ENCODE measurements at places on chromosomes 11 and 22.
A peak's percentile ranks its signal among the peaks of the same experiment; 100 is the strongest.

GRCh38 chr22:40156001-40156516 lies 21.7 kb upstream of the TNRC6B start:
- no peak for DNase-seq

DNA sequence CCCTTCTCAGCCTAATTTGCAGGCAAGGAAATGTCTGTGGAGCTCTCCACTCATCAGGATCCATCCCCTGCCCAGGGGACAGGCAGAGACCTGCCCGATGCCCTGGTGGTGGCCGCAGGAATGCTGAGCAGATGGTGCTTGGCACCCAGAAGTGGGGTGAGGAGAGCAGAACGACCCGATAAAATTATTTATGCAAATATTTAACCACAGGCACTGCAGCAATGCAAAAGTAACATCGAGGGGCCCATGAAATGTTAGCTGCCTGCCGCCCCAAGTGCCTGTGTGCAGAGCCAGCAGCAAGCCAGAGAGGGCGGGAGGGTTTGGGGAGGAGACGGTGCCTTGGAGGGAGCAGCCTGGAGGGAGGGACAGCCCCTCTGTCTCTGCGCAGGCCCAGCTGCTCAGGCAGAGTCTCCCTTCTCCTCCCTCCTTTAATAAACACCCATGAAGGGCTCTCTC lies 205.5 kb downstream of the CTTN start:
- no peak for DNase-seq

GRCh38 chr11:69383372-69384250 lies 89.7 kb downstream of the MYEOV start:
- no peak for DNase-seq

- DNase-seq: no peak
Observed at GRCh38 chr11:130600139-130600538, 151.7 kb downstream of the ADAMTS15 start.

DNA sequence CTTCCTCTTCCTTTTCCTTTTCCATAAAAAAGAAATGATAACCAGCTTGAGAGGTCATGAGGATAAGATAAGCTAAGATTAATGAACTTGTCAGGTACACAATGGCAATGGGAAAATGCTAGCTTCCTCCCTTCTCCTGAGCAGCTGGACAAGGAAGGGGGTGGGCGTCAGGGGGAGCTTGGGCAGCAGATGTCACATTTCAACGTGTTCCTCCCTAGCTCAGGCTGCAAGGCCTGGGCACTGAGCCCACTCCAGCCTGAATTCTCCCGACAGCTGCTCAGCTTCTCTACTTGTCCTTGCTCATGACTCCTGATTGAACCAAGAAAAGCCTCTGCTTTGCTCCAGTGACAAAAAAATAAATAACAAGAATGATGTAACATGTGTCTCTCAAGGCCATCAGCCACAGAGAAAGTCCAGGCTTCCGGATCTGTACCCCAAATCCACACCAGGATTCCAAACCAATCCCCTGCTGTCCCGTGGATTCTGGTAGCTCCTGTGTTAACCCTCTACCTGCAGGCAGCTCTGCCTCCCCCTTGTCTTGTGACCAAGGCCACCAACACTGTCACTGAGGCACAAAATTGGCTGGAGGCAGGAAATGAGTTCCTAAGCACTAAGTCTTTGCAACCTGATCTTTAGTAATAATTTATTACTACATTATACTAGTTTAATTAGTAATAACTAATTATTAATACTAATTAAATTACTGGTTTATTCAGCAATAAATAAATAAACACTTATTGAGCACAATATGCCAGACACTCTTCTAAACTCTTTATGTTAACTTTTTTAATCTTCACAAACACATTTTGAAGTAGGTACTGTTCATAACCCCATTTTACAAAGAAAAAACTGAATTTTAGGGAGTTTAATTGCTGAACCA lies 146.5 kb downstream of the CCDC34 start:
- no peak for DNase-seq

DNA sequence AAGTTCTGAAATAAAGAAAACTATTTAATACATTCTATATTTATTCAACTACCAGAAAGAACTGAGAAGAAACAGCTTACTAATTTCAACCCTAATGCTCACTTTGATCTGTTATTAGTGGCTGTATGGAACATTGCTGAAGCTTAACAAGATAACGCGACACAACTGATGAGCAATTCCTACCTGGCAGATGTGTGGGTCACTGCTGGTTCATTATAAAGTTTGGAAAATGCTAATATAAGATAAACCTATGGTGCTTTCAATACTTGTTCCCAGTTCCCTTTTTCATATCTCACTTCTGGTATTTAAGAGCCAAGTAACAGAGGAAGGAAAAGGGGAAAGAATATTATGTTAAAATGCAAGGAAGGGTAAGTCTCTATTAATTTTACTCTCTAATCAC lies 10.5 kb downstream of the CTSC start:
- no peak for DNase-seq

GRCh38 chr11:20712912-20713311 lies 43.5 kb downstream of the NELL1 start:
- DNase-seq: no peak

DNA sequence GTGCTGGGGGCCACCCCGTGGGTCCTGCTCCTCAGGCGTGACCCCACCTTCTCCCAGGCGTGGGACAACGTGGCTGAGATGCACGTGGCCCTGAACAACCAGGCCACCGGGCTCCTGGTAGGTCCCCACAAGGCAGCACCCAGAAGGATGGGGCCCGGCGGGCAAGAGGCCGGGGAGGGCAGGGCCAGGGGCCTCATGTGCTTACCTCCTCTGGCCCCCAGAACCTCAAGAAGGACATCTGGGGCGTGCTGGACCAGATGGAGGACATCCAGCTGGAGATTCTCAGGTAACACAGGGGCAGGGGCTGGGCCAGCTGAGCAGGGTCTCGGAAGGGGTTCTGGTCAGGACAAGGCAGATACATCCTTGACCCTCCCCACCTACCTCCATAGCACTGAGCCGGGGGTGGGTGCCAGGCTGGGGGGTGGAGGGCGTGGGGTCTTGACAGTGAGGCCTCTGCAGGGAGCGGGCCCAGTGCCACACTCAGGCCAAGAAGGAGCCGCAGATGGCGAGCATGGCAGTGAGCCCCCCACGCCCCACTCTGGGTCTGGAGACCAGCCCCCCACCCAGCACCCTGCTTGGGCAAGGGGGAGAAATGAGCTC lies 186.3 kb downstream of the IGLL1 start:
- no peak for DNase-seq

DNA sequence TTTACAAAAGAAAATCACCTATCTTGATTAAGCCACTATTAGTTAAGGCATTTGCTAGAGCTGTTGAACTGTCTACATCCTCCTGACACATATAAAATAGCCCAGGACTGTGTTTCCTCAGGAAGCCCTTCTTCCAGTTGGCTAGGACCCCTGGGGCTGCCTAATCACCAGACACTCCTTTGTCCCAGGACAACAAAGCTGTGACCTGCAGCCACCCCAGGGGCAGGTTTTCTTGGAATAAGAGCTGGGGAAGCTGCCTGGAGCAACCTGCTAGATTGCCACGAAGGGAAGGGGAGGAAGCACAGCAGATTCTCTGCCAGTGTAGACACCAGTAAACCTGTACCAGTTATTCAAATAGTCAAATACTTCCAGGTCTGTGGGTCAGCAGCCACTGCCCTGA lies 17.6 kb downstream of the CHST1 start:
- no peak for DNase-seq

DNA sequence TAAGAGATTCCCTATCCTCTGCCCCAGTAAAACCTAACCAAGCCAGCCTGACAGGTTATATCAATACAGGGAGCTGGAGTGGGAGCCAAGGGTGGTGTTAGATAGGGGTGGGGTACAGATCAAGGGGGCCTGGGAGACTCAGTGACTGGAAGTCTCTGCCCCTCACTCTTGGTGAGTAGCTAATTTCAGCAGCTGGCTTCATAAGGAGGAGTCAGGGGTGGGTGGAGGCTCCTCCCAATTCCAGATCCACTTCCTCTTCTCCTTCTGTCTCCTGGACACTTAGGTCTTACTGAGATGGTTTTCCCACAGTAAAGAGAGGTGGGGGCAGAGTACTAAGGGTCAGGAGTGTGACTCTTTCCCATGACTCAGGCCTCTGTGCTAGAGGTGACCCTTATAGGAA lies 1.1 kb upstream of the VSIG2 start:
- DNase-seq: no peak

DNA sequence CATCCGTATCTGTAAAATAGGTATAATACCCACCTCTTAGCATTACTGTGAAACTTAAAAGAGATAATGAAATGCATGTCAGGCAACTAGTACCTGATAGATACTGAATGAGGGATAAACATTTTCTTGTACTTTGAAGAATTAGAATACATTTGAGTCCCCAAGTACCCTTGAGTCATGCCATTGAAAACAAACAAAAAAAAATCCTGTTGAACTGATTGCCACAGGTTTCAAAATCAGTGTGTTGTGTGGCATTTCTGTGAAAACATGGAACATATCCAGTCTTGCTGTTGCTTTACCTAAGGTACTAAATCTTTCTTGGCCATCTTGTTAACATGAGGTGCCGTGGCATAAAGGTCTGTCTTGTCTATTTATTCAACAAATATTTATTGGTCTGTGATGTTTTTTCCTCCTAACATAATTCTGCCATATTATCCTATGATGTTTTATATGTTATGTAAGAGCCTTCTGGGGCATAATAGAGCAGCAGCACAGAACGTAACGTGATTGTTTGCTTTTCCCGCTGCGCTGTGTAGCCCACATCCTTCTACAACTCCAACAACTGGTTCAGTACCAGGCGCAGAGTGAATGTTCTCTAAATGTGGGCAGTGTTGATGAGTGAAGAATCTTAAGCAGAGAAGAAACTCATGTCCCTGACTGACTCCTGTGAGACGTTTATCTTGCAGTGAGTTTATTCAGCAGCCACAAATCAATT lies 79.3 kb upstream of the RAB1B start:
- DNase-seq: no peak

- DNase-seq: no peak
Observed at GRCh38 chr22:50641696-50642607, 14.0 kb upstream of the ARSA start.

DNA sequence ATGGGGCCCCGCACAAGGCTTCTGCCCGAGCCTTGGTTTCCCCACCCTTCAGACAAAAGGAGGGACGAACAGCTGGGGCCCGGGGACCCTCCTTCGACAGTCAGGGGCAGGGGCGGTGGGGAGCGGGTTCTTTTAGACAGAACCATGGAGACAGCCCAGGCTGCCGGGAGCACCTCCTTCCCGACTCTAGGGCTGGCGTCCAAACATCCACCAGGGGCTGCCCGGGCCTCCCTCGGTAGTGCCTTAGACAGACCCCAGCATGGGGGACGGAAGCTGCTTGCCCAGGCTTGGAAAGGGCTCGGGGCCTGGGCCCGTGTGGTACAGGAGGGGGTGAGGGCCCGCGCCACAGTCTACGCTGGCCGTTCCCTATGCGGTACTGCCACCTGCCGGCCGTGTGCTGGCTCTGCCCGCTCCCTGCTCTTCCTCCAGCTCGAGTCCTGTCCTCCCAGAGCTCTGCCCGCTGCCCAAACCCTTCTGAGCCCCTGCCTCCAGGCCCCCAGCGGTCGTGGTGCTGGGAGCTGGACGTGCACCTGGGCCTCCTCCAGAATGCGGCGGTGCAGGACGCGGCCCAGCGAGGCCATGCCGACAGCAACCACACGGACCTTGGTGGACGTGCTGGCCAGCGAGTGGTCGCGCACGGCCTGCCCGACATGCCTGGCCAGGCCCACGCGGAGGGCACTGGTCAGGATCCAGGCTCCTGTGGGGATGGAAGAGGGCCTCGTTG lies 20.1 kb downstream of the TSSC4 start:
- DNase-seq: peak; percentile 63

GRCh38 chr22:22816766-22817410 lies 70.7 kb upstream of the IGLL5 start:
- DNase-seq: no peak

- no peak for DNase-seq
Observed at GRCh38 chr11:103737747-103738146, 298.7 kb upstream of the DDI1 start.

GRCh38 chr11:32317643-32318042 lies 117.7 kb downstream of the WT1 start:
- DNase-seq: no peak

- no peak for DNase-seq
Observed at GRCh38 chr11:58061813-58062212, 31.1 kb downstream of the OR6Q1 start.

GRCh38 chr22:48496987-48497650 lies 1330.6 kb downstream of the BRD1 start:
- DNase-seq: no peak

- DNase-seq: no peak
Observed at GRCh38 chr22:22124374-22124773, 120.2 kb upstream of the VPREB1 start.

GRCh38 chr11:72308226-72309073 lies 64.5 kb upstream of the PHOX2A start:
- no peak for DNase-seq

- DNase-seq: no peak
Observed at GRCh38 chr11:113251281-113251680, 63.1 kb upstream of the TTC12 start.

DNA sequence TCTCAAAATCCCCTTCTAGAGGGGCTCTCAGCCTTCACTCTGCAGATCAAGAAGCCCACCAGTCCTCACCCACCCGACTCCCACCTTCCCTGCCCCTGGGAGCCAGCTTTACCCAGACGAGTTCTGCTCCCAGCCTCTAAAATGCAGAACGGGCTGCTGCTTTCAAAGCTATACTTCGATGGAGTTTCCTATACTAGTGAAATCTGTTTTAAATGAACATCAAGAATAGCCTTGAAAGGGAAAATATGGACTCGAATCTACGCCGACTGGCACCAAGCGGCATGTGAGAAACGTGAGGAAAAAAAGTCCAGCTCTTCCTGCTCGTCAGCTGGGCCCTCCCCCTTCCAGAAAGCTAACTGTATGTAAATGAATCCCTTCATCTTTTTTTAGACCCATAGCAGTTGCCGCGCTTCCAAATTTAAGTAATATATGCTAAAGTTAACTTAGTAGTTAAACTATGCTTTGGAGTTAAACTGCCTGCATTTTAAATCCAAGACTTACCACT lies 211.7 kb downstream of the NTM start:
- DNase-seq: no peak

- no peak for DNase-seq
Observed at GRCh38 chr22:27207907-27208306, 550.5 kb downstream of the MIAT start.

- no peak for DNase-seq
Observed at GRCh38 chr11:96082936-96083335, 159.0 kb upstream of the MTMR2 start.

GRCh38 chr11:12930850-12931249 lies 78.3 kb upstream of the RASSF10 start:
- DNase-seq: no peak

DNA sequence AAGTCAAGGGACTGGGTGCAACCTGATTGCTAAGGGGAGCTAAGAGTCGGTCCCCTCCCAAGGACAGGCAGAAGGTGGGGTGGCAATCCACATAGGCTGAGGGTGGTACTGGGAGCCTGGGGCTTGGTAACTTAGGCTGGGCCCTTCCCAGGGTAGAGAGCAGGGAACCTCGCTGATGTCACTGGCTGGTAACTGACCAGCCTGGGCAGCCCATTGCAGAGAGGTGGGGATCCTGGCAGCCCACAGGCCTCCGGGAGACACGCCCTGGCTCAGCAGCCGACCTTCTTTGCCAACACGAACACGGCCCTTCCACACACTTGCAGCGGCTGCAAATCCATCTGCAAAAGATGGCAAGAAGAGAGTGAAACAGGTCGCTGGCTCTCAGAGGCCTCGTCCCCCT lies 25.4 kb downstream of the A4GALT start:
- DNase-seq: no peak

All from stimulated activated CD4-positive, alpha-beta T cell treated with anti-CD3 and anti-CD28 coated beads, Interleukin-1b, Interleukin-23, amount 100 ng/mL, for 48 hours (primary cell).